T-cell (primary cell): ENCODE measurements at places on chromosomes 1 and 21. TPM values are rescaled to one million over a fixed set of nuclear protein-coding genes. Genes with fewer than 3 reads are reported as not detected.

COG2 gene
- total RNA-seq = 38.5 TPM

CHAF1B gene
- total RNA-seq = 4.2 TPM

FAM177B gene
- 3.3 TPM for total RNA-seq

NCMAP gene
- total RNA-seq = 0.23 TPM

LIPI gene
- total RNA-seq = not detected

CFHR1 gene
- total RNA-seq = 1.3 TPM

ERICH3 gene
- total RNA-seq = 0.03 TPM
